AML-193 (cell line): ENCODE measurements at places on chromosomes 5 and 9.

DNA sequence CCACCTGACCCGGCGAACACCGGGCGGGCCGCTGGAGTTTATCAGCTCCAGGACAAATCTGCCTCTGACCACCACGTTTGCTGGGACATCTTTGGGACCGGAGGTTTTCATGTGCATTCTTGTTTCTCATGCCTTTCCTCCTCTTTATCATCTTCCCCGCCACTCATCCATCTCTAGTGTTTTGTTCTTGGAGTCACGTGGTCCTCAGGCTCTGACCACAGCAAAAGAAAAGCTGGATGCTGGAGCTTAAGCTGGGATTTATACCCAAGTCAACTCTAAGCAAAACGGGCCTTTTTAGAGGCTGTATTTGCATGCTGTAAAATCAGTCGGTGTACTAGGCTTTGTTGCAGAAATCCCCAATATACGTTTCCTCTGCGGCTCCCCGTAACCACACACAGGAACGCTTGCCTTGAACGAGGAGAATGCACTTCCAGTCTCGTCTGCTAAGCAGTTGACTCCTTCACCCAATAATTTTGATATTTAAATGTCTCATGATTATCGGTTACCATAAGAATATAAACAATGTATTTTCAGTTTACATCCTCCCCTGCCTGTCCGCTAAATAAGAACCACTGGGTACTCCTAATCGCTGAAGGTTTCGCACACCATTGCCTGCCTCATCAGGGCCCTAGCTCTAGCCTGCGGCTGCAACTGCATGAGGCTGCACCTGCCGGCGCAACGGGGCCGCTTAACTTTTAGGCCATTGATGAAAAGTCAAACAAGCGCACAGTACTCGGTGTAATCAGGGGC, 560 bp upstream of the NDUFS6 start:
- DNase-seq: peak; percentile 28

DNA sequence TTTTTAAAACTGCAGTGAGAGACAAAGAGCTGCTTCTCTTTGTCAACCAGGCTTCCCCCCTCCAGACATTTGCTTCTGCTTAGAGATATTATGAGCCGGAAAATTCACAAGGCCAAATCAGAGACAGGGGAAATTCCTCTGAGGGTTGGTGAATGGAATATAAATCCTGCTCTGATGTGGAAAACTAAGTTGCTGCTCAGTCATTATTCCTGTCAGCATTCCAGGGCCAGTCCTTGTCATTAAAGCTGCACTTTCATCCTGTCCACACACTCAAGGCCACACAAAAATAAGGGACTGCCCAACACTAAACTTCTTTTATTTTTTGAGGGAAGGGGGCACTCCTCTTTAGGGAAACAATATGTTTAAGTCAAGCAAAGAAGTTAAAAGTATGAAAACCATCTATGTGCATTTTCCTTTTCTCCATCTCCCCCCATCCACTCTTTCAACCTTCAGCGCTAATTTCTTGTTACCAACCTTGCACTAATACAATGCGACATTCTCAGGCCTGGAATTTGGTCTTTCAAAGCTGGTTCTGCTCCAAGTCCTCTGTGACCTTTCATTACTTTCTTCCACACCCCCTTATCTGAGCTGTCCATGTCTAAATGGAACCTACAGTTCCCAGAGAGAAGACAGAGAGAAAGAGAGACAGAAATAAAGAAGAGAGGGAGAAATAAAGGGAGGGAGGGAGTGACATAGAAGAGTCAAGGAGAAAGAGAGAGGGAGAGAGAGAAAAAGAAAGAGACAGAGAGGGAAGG, 118.9 kb upstream of the S1PR3 start:
- no peak for DNase-seq

GRCh38 chr9:125514468-125514867, 192.5 kb downstream of the MAPKAP1 start:
- no peak for DNase-seq

- DNase-seq: no peak
Measured at GRCh38 chr5:164097749-164098148, 592.3 kb downstream of the MAT2B start.

DNA sequence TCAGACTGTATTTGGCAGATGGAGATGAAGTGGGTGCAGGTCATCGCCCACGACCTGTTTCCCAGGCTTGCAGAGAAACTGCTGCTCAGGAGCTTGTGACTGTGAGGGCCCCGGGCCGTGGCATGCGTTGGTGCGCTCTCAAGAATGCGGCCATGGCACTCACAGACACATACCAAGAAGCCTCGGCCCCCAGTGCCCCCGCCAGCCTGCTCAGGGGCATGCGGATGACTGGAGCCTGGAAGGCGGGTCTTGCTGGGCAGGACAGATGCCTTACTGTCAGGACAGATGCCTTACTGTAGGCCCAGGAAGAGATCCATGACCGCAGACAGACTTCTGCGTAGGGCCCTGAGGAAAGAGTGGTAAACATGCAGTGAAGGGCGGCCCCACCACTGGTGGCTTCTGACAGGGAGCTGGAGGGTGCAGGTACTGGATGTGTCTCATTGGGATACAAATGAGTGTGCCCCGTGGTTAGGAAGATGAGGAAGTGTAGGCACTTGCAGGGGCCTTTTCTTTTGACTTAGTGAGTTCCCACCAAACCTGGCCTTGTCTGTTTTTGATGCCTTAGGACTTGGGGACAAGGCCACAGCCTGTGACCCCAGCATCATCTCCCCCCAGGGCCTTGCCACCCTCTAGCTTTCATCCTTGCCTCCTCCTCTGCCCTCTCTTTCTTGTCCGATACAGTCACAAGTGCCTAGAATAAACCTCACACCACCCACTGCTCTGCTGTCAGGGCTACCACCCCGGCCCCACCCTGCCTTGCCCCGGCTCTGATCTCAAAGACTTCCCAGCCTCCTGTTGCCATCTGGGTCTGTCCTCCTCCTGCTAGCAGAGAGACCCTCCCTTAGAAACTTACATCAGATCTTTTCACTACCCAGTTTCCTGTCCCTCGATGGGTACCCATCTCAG, 68.8 kb upstream of the ABL1 start:
- no peak for DNase-seq

DNA sequence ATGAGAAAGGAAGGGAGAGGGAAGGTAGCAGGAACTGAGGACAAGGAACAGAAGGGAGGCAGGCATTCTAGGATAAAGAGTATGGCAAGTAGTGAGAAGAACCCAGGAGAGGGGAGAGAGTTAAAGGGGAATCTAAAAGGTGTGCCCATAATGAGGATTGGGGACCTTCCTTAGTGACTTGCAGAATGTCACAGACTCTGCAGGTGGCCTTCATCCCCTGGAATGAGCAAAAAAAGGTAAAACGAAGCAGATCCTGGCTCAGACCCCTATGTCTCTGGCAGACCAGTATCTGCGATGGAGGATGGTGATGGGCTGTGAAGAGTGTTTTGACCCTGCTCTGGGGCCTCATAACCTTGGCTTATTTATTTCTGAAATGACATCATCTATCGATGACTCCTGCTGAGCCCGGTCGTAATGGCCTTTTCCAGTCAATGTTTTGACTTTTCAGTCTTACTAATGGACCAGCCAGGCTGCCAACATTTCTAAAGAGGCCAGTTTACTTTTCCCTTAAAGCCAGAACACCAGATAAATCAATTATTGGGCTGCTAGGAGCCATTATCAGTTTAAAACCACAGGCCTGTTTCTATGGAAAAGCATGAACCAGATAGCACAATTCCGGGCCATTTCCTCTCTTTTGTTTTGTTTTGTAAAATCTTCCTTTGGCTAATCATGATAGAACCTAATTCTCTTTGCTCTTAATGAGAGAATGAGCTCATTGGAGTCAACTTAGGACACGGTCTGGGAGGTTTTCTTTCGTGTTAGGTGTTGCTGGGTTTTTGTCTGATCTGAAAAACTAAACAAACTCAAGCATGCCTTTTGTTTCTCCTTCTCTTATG, 3.1 kb downstream of the TMOD1 start:
- DNase-seq: no peak

- no peak for DNase-seq
Measured at GRCh38 chr9:102360846-102361245, 622.4 kb upstream of the GRIN3A start.

- no peak for DNase-seq
Measured at GRCh38 chr9:85118990-85119755, 449.6 kb downstream of the NTRK2 start.

DNA sequence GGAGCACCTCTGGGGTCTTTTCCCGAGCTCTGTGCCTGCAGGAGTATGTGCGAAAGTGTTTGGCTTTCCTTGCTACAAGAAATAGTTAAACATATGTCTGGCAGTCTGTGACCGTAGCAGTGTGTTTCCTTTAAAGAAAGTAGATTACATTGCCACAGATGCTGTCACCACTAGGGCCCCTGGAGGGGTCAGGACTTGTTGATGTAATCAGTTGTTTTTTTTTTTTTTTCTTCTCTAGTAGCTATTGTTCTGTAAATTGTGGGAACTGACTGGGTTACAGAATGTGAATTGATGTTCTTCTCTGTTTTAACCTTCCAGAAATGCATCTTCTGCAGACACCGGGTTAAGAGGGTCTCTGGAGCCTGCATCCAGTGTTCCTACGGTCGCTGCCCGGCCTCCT, 345.6 kb downstream of the KDM4C start:
- DNase-seq: no peak

DNA sequence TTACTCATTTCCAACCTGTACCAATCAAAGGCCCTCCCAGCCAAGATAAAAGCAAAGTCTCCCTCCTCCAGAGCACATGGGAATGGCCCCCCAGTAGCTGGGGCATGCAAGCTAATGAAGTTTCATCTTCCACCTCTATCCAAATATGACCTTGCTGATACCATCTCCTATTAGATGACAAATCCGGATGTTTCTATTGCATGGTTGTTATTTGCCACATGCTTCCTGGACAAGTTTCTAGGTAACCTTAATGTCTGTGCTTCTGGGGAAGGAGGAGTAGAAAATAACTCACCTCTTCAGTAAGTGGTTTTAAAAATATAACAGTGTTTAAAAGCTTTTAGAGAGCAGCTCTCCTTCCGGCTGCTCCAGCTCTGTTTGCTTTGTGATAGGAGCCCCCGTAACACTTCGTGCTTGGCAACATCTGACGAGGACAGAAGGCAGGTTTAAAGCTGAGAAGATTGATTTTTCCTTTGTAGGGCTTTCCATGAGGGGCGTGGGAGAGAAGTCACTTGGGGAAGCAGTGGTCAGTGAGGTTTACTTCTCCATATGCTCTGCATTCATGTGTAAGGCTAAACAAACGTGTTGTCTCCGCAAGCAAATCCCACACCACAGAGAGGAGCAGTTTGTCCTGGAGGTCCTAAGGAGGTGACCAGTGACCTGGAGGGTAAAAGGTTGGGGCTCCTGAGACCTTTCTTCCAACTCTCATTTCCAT, 40.3 kb upstream of the GLRX start:
- no peak for DNase-seq

DNA sequence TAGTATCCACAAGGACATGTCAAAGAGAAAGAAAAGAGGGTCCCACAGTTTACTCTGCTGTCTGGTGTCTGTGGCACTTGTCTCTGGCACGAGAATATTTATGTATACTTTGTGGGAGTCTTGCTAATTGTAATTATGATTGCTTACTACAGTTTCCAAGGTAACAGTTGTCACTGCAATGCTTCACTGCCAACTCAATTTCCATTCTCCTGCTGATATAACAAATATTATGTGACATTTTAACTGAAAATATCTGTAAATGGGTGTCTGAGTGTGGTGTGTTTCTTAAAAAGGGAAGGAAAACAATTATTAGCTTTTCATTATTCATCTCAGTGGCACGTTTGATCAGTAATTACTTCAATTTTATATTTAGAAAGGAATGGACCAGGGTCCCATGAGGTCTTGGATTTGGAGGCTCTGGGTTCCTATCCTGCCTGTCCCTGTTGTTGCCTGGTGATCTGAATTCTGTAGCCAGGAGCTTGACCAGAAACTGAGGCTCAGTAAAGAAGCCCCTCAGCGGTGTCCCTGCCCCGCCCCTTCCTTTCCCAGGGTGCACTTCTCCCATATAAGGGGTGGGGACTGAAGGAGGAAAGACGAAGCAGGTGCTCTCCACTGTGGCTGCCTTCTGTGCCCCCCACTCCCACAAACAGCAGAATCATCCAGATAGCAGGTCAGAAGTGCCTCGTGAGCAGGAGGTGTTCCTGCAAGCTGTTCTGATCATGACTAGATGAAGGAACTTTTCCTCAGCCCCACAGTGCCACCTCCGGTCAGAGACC, 137.3 kb upstream of the KIF2A start:
- no peak for DNase-seq

- no peak for DNase-seq
Measured at GRCh38 chr9:14153310-14153720, 160.6 kb downstream of the NFIB start.

GRCh38 chr5:166251786-166252185, 2039.7 kb upstream of the WWC1 start:
- DNase-seq: no peak
